ENCODE measurements at places on chromosomes 5 and 9.

- DNase-seq, result peak; percentile 60
Observed at GRCh38 chr9:109560470-109561132, 62.5 kb upstream of the PTPN3 start.

- no peak for DNase-seq
Observed at GRCh38 chr5:67620424-67621397, 424.1 kb upstream of the CD180 start.

GRCh38 chr9:82410306-82410705, 421.7 kb downstream of the SPATA31D1 start:
- DNase-seq, result no peak

DNA sequence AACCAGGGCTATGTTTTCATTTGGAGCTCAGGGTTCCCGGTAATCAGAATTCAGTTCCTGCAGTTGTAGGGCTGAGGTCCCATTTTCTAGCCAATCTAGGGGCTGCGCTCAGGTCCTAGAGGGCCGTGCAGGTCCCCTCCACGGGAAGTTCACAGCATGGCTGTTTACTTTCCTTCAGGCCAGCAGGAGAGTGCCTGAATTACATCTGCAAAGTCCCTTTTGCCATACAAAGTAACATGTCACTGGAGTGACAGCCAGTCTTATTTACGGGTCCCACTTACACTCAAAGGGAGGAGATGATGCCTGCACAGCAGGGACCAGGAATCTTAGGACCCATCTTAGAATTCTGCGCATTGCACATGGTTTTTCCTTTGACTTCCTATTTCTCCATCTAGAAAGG, 29.9 kb upstream of the TGFBI start:
- no peak for DNase-seq

DNA sequence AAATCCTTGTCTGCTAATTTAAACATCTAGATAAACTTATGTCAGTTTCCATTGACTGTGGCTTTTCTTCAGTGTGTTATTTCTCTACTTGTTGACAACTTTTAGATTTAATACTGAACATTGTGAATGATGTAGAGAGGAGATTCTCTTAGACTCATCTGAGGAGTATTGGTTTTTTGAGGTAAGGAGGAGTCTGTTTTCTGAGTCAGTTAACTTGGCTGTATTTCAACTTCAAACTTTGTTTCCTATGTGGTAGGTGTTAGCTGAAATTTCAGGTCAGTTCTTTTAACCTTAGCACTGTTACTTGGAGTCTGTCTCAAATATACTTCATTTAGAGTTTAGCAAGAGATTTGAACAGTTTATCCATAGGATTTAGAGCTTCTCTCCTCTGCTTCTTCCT, 67.9 kb downstream of the XRCC4 start:
- DNase-seq, result no peak

GRCh38 chr9:15390201-15390600, 32.5 kb upstream of the SNAPC3 start:
- DNase-seq, result no peak

- DNase-seq, result peak; percentile 48
Observed at GRCh38 chr9:14868772-14869583, 41.2 kb downstream of the FREM1 start.

DNA sequence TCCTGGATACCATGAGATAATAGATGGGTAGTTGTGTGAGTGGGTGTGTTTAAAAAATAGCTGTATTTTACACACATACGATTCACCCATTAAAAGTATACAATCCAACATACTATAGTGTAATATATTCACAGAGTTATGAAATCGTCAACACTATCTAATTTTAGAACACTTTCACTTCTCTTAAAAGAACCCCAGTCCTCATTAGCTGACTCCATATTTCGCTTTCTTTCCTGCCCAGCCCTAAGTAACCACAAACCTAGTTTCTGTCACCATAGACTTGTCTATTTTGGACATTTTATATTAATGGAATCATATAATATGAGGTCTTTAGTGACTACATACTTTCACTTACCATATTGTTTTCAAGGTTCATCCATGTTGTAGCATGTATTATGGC, 63.8 kb upstream of the S1PR3 start:
- no peak for DNase-seq

DNA sequence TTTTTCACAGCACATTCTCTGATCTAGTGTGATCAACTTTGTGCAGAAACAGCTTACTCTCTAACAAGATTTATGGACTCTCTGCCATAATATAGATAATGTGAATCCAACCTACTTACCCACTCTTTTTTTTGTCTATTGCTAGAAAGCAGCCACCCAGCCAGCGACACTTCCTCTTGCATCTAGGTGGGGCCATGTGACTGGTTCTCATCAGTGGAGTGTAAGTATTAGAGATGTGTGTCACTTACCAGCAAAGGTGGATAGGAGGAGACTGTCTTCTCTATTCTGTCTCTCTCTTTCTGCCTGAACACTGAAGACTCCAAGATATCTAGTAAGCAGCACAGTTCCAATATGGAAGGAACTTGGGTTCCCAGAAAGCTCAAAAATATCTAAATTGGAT, 174.8 kb downstream of the MCTP1 start:
- DNase-seq, result no peak

GRCh38 chr5:105530716-105531261, 1968.2 kb upstream of the NUDT12 start:
- no peak for DNase-seq

DNA sequence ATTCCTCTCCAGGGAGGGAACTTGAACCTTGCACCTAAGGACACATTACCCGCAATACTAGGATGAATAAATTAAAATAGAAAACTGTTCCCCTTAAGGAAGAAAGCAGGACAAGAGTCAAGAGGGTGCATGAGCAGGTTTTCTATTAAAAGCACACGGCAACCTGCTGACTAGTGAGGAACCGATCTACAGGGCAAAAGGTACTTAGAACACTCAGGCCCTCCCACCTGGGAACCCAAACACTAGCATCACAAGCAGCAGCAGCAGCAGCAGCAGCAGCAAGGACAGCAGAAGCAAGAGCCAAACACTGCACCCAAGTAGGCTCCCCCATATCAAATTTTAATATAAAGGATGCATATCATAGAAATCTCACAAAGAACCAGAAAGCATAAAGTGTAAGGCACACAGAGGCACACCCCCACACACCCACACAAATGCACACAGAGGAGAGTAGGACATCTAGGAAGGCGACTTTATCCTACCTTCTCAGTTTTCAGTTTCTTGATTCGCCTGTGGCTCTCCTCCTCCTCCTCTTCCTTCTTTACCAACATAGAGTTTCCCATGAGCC, 2.8 kb downstream of the ZNF608 start:
- DNase-seq, result no peak

GRCh38 chr9:110316261-110317075, 21.2 kb downstream of the TXNDC8 start:
- DNase-seq, result no peak

GRCh38 chr5:170117736-170118135, 12.0 kb downstream of the FOXI1 start:
- no peak for DNase-seq

DNA sequence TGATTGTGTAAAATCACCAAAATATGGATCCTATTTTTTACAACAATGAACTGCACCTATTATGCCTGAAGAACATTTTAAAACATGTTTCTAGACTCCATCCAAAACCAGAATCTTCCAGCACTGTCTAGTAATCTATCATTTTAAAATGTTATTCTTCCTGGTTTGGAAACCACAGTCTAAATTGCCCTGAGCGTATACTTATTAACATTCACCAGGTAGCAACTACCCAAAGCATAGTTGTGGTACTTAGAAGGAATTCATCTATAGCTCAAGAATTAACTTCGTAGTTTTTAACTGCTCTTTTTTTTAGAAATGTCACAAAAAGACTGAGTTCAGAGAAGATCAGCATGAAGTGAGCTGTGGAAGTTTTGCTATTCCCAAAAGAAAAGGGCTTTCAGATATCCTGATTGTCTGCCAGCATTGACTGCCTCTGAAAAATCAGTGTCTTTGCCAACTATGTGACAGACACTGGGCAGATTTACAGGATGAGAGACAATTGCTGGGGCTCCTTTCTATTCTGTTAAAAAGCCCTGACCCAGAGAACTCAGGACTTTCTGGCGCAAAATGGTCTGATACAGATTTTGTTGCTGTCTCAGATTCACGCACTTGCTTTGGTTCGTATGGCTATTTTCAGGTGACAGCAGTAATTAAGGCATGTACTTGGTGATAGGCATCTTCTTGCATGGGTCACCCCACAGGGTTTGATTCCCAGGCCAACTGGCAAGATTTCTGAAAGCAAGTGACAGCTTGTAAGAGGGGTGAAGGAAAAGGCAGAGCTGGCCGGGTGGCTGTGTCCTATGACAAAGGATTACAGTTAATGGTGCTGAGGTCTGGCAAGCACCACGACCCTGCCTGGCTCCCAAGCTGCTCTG, 152.5 kb upstream of the RAI14 start:
- no peak for DNase-seq

GRCh38 chr5:150213530-150213929, 23.7 kb downstream of the SLC6A7 start:
- DNase-seq, result no peak

DNA sequence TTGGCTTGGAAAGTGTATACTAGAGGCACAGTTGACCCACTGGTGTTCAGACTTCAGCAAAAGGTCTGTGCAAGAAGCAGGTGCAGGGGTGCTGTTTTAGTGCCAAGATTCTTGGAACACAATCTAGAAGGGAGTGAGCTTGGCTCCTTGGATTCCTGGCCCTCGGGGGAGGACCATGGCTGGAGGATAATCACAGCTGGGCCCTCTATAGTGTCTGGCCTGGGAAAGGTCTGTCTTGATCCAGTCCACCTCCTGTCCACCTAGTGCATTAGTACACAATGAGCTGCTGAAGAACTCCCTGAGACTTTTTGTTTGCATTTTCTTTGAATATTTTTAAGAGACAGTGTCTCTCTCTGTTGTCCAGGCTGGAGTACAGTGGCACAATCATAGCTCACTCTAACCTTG, 50.4 kb upstream of the PLPP1 start:
- no peak for DNase-seq

DNA sequence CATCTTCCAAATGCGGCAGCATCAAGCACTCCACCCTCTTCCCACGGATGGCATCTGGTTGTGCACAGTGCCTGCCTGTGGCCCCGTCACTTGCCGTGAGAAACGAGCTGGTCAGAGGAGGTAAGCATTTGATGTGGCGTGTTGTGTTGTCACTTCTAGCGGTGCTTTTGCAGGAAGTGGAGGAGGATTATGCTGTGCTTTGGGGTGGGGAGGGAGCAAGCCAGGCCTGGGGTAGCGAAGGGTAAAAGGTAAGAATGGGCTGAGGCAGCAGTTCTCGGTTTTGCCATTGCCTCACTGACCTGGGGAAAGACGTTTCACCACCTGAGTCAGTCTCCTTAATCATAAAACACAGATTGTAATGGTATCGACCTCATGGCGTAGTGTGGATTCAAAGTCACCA, 2.3 kb upstream of the POMT1 start:
- DNase-seq, result no peak

DNA sequence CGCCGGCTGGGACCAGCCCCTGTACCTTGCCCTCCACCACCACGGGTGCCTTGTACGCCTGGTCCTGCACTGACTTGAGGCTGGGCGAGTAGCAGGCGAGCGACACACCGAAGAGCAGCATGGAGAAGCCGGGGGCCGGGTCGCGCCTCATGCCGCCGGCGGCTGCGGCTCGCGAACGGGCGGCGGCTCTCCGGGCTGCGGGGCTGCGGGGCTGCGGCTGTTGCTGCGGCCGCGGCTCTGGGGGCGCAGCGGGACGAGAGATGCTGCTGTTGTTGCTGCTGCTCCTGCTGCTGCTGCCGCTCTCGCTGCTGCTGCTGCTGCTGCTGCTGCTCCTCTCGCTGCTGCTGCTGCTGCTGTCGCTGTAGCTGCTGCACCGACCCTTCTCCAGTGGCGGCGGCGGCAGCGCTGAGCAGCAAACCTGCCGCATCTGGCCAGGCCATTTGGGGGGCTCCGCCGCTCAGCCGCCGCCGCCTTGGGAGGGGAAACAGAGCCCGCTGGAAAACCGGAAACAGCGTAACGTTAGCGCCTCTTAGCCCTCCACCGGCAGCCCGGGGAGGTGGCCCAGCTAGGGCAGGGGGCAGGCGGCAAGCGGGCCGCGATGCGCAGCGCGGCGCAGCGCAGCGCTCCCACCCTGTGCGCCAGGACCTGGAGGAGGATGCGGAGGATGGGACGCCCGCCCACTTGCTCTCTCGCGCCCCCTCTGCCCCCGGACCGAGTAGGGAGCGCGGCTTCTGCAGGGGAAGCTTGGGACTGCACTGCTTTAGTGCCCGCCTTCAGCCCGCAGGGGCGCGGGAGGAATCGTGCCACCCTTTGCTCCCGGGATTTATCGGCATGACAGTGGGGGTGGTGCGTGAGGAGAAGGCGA, at the start of gene NRG2:
Gene NRG2 (minus strand): TSS at position 657 of the 865 bp plus-strand sequence.
- DNase-seq, result peak; percentile 89

DNA sequence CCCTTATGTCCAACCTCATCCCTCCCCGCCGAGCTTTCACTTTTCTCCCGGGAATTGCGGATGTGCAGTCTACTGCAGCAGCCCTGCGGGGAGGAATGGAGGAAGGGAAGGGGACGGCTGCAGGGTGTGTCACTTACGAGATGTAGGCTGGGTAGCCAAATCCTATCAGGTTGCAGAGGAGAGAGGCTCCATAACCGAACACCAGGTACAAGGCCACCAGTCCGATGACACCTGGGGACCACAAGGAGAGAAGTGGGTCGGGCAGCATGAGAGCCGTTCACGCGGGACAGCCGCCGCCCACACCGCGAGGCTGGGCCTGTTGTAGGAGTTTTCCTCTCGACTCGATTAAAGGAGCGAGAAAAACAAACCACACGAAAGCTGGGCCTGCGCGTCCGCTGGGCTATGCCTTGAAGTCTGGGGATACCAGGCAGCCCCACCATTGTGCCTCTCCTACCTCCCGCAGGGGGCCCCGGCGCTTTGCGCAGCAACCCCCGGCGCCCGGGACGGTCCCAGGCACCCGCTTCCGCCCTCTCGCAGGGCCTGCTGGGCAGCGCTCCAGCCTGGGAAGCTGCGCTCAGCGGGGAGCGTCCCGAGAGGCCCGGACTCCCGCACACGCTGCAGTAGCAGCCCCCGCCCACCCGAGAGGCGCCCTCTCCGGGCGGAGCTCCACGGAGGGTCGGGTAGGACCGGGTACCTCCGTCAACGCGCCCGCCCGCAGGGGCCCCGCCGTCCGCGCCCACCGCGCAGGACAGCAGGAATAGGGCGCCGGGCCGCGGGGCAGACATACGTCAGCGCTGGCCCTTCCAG, 798 bp downstream of the REEP5 start:
- peak; percentile 76 for DNase-seq

DNA sequence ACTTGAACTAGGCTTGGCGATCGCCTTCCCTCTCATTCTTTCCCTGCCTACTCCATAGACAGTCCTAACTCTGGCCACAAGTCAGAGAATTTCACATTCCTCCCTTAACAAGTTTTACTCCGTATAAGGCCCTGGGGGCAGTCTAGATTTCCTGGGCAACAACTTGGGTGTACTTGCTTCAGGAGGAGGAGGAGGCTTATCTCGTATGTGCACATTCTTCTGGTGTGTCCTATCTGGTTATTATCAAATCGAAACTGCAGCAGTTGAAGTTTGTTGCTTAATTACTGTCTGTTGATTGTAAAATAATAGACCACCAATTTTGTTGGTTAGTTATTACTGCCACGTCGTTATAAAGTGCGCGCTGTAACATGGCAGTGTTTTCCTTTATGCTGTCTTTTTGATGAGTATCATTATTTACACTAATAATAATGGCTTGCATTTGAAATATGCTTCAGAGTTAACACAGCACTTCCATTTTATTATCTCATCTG, 42.0 kb downstream of the PIP5K1B start:
- DNase-seq, result no peak

Data from ecto neural progenitor cell (in vitro differentiated cells).